ENCODE measurements at places on chromosomes 6 and 20.

DNA sequence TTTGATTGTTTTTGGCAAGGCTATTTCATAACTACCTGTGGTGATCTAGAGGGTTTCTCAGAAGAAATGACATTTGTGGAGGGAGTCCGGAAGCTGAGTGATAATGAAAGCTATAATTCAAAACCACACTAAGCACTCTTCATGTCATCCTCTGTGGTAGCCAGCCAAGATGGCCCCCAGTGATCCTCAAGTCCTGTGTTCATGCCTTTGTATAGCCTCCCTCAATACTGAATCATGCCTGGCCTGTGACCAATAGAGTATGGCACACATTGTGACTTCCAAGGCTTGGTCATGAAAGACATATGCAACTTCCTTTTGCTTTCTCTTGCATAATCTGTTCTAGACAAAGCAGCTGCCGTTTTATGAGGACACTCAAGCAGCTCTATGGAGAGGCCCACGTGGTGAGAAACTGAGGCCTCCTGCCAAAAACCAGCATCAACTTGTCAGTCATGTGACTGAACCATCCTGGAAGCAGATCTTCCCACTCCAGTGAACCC lies 12.8 kb upstream of the DNAAF9 start:
- DNase-seq: peak; percentile 67

GRCh38 chr6:4797587-4797986 lies 21.4 kb downstream of the CDYL start:
- DNase-seq: no peak

DNA sequence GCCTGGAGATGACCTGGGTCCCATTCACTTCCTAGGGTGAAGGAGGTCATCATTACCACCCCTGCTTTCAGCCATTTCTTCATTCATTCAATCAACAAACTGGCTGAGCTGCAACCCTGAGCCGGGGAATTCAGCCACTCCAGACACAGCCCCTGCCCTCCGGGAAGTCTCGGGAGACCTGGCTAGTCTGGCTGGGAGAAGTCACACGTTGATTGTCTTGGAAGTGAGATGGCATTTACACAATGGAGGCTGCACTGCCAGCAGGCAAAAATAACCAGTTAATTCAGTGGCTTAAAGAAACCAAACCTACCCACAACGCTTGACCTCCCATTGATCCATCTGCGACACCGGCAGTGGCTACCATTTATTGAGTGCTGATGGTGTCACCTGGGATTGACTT lies 2.0 kb upstream of the PMEPA1 start:
- DNase-seq: no peak

- no peak for DNase-seq
Observed at GRCh38 chr6:88246654-88247053, 80.5 kb upstream of the CNR1 start.

GRCh38 chr20:15895126-15895525 lies 678.1 kb downstream of the KIF16B start:
- DNase-seq: peak; percentile 16

DNA sequence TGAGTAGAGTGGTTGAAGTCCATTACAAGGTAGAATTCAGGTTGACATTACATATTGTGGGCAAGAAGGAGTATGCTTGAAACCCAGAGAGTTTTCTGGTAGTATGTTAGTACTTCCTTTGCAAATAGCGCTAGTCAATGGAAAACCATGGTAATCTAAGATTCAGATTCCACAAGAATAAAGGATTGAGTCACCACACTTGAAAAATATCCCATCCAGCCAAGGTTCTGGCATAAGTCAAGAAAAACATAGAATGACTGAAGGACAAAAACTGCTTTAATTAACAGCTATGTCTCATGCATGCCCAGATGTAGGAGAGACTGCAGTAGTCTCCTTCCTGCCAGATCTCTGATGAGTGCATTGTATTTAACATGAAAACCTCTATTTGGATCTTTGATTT lies 469.8 kb downstream of the BMP2 start:
- DNase-seq: no peak

DNA sequence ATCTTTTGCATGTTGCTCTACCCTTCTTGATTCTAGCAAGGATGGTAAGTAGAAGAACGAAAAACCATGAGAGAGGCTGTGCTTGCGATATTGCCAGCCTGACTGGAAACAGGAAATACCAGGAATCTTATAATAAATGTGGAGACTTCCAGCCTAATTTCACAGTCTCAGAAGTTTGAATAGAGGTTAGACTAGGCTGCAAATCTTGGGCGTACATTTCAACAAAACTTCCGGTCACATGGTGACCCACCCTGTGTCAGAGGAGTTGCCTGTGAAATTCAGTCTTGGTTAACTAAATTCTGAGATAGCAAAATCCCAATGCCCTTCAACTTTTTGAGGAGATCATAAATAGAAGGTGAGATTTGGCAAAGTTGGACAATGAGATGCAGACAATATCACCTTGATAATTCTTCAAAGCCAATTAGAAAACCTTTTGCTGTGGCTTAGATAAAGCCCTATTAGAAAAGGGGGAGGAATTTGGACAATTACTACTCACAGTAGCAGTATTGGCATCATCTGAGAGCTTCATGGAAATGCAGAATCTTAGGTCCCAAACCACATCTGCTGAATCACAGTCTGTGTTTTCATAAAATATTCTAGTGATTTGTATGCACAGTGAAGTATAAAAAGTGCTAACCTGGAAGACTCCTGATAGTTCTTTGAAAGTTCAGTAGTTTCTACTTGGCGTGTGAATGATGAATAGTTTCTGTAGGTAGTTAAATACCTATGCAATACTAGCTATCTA lies 262.0 kb upstream of the JAG1 start:
- DNase-seq: no peak

DNA sequence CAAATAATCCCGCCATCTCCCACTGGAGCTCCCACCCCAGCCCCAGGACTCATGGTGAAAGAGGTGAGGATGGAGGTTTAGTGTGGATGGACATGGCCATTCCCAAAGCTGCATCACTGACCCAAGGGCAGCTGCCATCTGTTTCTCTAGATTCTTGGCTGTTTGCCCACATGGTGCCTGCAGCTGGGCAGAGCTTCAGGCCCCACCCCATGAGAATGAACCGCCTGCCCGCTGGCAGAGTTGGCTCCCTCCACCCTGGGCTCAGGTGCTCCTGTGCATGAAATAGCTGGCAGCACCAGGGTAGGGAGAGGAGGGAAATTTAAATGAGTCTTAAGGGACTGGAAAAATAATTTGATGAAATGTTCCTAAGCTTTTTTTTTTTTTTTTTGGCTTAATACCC lies 17.4 kb downstream of the SCML4 start:
- DNase-seq: no peak

DNA sequence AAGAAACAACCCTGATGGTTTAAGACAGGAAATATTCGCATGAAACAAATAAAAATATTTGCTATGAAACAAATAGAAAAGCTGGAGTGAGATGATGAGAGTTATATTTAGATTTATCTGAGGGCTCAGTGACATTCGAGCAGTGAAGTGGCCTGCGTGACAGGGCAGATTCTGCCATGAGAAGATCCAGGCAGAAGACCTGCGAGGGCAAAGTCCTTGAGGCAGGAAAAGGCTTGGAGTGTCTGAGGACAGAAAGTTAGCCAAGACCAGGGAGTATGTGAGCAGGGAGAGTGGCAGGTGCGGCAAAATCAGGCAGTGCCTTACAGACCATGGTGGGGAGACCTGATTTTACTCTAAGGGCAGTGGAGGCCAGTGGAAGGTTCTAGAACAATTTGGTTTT lies 66.9 kb upstream of the RIN2 start:
- DNase-seq: no peak

DNA sequence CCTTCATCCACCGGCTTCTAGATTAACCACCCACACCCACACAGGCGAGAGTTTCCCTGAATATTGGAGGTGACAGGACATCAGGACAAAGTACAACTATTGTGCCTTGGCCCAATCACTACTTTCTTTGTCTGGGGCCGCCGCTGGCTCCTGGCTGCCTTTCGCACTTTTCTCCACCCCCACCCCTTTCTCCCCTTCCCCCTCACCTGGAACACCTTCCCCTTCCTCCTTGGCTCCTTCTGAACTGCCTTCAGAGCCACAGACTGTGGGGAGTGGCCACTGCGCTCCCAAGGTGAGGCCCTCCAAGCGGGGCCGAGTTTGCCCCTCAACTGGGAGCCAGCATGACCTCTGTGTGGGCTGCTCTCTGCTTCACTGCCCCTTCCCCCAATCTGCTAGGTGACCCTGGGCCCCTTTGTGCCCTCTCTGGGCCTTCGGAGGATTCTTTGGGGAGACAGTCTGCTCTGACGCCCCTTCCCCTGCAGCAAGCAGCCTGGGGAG lies 3.0 kb upstream of the VEGFA start:
- no peak for DNase-seq

DNA sequence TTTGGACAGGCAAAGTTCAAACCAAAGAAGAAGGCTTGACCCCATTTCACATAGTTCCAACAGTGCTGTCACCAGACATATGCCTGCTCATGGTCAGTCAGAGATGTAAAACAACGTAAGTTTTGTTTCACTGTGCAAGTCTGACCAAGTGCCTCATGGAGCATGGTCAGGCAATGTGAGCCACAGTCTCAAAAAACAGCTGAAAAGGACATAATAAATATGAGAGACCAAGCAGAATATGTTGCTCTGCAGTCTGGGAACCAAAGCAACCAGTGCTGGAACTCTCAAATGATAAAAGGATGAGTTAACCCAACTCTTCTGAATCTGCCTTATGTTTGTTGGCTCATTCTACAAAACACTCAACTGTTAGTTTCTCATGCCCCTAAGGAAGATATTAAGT lies 39.9 kb upstream of the DST start:
- DNase-seq: no peak

- DNase-seq: no peak
Observed at GRCh38 chr20:58652606-58653294, 1.7 kb downstream of the STX16 start.

DNA sequence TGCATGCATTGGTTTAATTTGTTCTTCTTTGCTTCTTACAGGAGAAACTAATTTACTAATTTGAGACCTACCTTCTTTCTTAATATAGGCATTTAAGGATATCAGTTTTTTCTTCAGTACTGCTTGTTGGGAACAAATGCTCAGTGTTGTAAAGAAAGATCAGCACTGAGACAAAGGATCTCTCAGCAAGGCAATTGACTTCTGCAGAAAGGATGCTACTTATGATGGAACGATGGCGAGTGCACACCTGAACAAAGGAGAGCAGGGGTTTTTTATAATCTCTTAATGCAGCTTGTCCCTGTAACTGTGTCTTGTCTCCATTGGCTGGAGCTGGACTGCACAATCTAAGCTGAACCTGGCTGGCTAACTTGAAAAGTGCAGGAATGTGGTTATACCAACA lies 64.2 kb downstream of the RPP21 start:
- DNase-seq: no peak

DNA sequence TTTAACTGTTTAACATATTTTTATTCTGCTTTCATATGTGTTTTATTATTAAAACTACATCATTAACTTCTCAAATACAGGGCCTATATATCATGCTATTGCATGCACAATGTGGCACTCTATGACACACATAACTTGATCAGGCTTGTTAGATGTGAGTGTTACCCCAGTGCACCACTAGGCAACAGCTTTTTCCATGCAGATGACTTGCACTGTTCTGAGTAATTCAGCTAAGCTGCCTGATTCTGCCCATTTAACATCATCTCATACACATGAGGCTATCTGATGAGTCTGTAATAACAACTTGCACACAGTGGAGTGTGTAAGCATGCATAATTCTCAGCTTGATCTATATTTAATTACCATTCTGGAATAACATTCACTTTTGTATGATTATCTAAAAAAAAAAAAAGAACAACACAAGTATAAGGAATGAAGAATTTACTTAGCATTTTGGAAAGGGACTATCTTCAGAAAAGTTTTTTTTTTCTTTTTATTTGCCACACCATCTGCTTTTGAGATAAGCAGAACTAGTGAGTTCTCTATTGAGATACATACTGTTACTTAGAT lies 83.1 kb downstream of the GRM1 start:
- DNase-seq: no peak

DNA sequence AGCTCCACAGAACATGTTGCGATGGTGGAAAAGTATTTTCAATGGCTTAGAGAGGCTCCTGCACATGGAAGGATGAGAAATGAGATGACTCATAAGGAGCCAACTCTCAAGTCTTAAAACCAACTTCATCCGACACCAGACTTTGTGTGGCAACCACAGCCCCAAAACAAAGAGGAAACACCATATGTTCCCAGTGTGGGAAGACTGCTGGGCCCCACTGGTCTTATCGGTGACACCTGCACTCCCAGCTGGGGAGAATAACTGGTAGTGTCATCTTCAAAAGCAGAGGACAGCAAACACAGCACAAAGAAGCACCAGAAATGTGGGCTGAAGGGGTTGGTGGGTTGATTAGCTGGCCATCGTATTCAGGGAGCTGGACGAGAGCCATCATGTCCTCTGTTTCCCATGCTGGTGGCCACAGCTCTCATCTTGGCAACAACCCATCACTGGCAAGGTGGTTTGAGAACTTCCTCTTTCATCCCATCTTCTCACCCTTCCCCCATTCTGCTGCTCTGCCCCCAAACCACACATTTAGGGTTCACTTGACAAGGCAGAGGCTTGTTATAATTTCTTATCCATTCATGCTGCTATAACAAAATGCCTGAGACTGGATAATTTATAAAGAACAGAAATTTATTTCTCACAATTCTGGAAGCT lies 46.0 kb upstream of the TASP1 start:
- DNase-seq: no peak

- DNase-seq: no peak
Observed at GRCh38 chr20:24702501-24703283, 233.3 kb downstream of the SYNDIG1 start.

DNA sequence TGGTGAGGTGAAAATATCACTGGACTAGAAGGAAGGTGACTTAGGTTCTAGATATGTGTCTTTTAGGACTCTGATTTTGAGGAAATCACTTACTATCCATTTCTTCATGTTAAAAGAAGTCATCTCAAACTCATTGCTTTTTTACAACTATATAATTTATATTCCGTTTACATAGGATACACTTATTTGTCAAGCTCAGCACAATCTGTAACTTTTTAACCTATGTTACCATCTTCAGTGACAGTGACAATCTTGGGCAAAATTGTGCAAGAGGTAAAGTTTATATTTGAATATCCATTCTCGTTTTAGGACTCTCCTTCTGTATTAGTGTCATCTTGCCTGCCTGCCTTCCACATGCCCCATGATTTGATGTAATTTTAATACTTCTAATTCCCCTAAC lies 74.0 kb upstream of the FAM83B start:
- no peak for DNase-seq

DNA sequence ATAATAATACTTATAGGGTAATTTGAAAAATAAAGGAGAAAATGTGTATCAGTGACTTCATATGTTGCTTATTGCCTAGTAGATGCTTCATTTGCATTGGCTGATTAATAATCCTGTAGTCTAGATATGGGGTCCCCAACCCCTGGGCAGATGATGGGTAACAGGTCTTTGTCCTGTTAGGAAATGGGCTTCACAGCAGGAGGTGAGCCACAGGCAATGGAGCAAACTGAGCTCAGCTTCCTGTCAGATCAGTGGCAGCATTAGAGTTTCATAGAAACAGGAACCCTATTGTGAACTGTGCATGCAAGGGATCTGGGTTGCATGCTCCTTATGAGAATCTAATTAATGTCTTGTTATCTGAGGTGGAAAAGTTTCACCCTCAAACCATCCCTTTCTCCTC lies 1049.5 kb upstream of the EPHA7 start:
- no peak for DNase-seq

Measured in GM04503 (cell line).